Gastroesophageal sphincter (tissue), 4 donors: ENCODE measurements at places on chromosomes 11 and 22. TPM values are rescaled to one million over a fixed set of nuclear protein-coding genes. Genes with fewer than 3 reads are reported as not detected.

DNA sequence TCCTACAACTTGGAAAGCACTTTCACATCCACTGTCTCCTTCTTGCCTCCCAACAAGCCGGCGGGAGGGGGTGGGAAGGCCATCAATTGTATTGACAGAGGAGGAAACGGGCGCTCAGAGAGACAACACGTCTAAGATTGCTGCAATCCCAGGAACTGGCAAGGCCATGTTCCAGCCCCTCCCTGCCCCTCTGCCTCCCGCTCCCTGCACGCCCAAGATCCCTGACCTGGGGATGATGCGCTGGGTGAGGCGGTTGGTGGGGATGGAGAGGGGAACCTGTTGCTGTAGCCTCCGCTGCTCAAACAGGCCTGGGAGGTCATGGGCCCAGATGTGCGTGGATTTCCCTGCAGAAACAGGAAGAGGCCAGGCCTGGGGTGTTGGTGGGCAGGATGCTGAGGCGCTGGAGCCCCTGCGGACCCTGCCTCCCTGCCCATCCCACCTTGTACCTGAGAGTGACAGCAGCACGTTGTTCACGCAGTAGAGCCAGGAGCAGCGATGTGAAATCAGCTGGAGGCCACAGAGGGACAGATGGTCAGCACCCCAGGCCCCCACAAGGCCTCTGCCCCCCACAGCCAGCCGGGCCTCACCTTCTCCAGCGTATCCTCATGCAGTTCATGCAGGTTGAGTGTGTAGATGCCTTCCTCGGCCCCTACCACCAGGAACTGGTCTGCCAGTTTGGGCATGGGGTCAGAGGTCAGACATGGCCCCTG lies 6.8 kb downstream of the MAP4K2 start:
- ATAC-seq, result no peak

DNA sequence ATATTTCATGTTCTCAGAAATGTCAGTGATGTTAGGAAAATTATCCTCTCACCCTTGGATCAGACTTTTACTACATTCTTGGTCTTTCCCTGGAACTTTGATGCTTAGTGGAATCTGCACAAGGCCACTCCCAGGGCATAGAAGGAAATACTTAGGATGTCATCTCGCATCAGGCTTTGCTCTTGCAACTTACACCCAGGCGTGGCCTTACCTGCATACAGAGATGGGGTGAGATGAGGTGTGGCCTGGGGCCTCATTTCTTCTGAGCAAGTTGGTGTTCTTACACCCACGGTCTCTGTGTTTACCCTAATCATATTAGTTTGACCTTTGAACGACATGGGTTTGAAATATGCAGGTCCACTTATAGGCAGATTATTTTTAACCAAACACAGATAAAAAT lies 19.0 kb upstream of the OR52K2 start:
- no peak for ATAC-seq

The OR10D3 gene
- not detected for total RNA-seq

The PTGDR2 gene
- total RNA-seq, result 0.54 TPM

DNA sequence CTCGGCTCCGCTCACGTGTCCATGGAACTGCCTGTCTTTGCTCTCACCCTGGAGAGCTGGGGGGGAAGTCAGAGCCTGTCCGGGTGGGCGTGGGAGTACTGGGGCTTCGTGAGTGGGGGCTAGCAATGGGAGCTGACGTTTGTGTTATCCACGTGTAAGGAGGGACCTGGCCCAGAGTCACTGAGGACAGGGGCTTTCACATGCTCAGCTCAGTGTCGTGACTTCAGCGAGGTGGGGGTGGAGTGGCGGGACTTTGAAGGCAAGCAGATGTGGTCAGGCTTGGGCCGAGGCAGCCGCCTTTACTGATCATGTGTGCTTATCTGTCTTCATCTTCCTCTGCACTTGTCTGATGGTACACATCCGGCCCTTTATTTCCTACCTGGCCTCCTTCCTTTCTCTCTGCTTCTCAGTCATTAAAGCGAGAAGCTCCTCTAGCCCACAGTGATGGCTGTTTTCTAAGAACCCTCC lies 113.1 kb upstream of the NNMT start:
- no peak for ATAC-seq

DNA sequence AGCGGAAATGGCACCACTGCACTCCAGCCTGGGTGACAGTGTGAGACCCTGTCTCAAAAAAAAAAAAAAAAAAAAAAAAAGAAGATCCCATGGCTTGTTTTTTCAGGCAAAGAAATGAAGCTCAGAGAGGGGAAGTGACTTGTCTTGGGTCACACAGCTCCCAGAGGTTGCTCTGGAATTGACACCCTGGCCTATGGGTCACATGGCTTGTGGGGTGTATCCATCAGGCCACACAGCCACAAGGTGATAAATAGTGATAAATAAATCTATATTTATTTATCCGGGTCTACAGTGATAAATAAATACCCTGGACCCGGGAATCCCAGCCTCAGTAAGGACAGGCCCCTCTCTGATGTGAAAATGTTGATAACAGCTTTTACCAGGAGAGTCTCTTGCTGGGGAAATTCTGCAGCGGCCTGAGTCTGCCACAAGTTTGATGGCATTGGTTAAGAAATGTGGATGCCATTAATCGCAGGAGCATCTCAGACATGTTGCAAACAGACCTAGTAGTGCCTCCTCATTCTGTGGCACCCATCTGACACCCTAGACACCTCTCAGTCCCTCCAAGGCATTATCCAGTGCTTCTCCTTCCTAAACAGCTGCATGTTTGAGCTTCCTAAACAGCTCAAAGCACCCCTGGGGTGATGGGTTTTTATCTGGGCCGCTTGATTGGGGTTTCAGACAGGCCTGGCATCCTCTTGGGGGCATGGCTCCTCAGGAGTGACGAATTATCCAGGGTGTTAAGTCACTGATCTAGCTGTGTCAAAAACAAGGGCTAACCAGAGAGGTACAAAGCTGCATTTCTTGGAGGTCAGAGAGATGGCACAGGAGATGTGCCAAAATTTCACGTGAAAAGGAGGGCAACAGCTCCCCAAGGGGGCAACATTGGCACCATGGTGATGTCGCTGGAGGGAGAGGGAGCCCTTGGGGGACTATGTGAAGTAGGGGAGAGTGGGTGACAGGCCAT lies 1.9 kb upstream of the EMID1 start:
- no peak for ATAC-seq

The POU2AF2 gene
- not detected for total RNA-seq

The SCGB1A1 gene
- not detected for total RNA-seq

DNA sequence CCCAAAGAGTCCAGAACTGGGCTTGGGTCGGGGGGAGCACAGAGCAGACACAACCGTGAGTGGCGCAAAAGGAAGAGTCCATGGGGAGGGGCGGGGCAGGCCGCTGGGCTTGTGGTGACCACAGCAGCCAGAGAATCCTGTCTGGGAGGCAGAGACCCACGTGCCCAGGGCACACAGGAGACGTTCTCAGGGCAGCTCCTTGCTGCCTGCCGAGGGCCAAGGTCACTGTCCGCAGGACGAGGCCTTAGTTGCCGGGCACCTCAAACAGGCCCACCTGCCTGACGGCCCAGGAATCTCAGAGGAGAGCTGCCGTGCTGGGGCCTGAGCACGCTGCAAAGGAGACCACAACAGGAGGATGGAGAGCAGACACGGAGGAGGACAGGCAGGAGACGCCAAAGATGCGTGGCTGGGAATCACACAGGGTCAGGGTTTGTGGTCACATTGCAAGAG lies 87.8 kb downstream of the MYEOV start:
- no peak for ATAC-seq

GRCh38 chr11:103497268-103497667 lies 388.0 kb downstream of the DYNC2H1 start:
- no peak for ATAC-seq

- no peak for ATAC-seq
These were observed 17.8 kb downstream of the TREH start for GRCh38 chr11:118661425-118662301.

The PKNOX2 gene
- total RNA-seq, result 1.2 TPM

The GALNT18 gene
- 21.1 TPM for total RNA-seq

DNA sequence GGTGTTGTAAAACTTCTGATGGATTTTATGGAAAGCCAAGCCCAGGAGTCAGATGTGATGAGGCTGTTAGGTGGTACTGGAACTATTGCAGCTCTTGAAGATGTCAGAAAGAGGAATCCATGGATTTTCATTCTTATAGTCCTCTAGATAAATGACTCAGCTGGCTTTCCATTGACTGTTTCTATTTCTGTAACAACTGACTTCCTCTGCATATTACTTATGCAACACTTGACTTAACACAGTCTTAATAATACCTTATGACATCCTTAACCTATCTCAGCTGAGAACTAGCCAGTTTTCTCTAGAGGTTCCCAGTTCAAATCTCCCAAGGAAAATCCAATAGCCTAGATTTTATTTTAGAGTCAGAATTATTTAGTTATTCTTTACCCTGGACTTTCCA lies 263.8 kb downstream of the LUZP2 start:
- ATAC-seq, result no peak
